Fibroblast of skin of right quadriceps (primary cell): ENCODE measurements at places on chromosomes 2 and 18.

DNA sequence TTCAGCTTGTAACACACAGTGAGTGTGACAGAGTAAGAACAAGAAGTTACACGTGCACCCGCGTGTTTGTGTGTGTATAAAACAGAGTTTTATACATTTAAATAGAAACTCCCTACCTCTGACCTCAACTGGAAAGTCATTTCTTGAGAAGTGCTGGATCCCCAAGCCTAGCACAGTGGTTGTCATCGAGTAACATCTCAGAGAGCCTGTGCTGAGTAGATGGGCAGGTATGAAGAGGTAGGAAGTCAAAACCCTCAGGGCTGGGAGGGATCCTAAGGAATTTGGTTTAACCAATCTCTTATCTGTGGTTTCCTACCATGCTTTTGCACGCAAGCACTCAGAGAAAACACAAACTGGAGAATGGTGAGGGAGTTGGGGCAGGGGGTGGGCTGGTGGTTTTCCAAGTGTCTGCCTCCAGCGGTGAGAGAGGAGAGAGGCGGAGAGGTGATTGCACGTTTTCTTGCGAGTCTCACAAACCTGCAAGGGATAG lies 9.2 kb downstream of the ACOXL start:
- no peak for DNase-seq

GRCh38 chr2:128727914-128728313 lies 409.2 kb upstream of the HS6ST1 start:
- peak; percentile 94 for DNase-seq

- no peak for DNase-seq
These were observed 17.5 kb downstream of the TRAPPC12 start for GRCh38 chr2:3396920-3397559.

DNA sequence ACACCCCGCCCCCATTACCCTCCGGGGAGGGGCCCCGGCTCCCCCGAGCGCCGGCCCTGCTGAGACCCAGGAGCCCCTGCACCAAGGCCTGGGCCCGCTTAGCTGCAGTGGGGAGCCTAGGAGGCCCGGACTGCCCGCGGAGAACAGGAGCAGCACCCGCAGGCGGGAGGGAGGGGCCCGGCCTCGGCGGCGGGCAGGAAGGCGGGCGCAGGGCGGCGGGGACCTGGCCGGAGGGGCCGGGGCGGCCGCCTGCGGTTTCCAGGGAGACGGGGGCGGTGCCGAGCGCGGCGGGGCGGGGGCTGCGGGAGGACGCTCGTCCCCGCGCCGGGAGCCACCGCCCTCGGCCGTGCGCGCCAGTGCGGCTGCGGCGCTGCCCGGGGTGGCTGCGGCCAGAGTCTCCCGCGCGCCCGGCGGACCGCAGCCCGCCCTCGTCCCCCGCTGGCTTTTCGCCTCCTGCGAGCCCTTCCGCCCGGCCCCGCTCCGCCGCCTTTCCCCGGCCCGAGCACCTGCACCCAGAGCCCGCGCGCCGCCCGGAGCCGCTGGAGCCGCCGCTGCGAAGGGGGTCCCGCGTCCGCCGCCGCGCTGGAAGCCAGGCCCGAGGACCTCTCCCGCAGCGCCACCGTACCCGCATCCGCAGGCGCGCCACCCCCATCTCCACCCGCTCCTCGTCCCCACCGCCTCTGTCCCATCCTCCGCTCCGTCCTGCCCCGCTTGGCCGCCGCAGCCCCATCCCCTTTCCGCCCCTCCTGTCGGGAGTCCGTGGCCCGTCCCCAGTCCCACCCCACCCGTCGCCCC lies 17.2 kb downstream of the GPC1 start:
- no peak for DNase-seq

GRCh38 chr2:18387441-18388206 lies 172.8 kb downstream of the RDH14 start:
- DNase-seq: peak; percentile 71

GRCh38 chr2:210620456-210620855 lies 64.1 kb downstream of the CPS1 start:
- peak; percentile 3 for DNase-seq

GRCh38 chr2:196144513-196145126 lies 26.8 kb downstream of the STK17B start:
- no peak for DNase-seq
